Stimulated activated CD8-positive, alpha-beta memory T cell treated with anti-CD3 and anti-CD28 coated beads, Interleukin-4, amount 100 ng/mL, for 1 hour (primary cell): ENCODE measurements at places on chromosomes 6 and 20.

DNA sequence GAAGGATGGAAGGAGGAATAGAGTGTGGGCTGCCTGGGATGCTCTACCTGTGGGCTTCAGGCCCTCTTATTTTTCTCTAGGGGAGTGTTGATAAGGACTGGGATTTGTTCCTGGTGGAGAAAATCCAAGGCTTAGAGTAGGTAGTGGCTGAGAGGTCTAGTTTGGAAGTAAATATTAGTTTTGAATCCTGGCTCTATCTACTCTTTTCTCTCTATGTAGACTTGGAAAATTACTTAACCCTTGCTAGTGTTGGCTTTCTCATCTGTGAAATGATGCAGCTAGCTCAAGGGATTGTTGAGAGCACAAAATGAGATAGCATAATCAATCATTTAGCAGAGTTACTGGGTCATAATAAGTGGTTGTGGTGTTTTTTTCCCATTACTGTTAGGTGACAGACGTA lies 102.7 kb upstream of the MLIP start:
- no peak for DNase-seq

GRCh38 chr6:138765896-138766655 lies 7.5 kb upstream of the CCDC28A start:
- no peak for DNase-seq

DNA sequence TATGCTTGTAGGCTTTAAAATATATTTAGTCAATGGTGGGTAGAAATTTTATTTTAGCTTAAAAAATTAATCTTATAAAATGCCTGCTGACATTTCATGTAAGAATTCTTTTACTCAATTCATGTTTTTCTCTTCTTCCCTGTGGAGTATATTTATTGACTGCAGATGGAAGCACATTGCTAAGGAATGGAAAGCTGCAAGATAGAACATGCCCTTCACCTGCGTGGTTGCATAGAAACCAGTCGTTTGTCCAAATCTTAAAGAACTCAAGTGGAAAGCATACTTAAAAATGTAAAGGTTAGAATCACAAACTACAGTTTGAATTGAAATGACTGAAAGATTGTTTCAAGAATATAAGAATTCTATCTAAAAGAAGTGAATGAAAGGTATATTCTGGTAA lies 30.7 kb downstream of the C6orf163 start:
- no peak for DNase-seq

DNA sequence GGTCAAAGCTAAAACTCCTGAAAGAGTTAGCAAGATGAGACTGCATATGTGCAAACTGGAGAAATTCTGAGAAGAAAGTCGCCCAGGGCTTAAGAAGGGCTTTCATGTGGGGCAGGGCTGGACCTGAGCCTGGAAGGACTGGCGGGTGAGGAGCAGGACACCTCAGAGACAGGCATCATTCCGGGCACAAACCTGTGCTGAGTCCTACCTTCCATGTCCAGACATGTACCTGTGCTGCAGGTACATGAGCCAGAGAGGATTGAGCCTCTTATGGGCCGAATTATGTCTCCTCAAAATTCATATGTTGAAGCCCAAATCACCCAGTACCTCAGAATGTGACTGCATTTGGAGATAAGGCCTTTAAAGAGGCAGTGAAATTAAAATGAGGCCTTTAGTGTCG lies 171.0 kb downstream of the QRSL1 start:
- DNase-seq = no peak

DNA sequence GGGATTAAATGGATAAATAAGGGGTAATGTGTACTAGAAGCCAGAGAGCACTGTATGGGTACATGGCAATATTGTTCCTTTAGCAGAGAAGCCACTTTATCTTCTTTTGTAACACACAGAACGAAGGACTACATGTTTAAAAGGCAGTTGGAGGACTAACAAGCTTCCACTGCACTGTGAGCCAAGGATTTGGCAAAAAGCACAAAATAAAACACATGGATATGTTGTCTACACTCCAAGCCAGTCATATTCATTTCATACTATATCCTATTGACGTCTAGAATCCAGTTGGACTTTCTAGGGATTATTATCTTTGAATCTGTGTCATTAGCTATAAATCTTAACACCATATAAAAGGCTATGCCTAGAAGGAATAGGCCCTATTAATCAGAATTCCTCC lies 3.0 kb downstream of the SLC18B1 start:
- no peak for DNase-seq

DNA sequence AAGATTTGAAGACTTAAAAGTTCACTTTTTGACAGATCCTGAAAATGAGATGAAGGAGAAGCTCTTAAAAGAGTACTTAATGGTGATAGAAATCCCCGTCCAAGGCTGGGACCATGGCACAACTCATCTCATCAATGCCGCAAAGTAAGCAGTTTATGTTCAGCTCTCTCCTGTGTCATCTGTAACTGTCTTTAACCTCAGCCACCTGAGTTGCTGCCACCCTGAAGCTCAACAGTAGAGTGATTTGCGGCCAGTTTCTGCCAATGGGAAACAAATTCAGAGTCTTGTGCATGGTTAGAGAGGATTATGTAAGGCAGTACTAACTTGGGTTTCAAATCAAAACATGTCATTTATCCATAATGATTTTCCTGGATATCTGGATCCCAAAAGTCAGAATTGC lies 10.1 kb downstream of the TNFAIP3 start:
- DNase-seq = no peak

DNA sequence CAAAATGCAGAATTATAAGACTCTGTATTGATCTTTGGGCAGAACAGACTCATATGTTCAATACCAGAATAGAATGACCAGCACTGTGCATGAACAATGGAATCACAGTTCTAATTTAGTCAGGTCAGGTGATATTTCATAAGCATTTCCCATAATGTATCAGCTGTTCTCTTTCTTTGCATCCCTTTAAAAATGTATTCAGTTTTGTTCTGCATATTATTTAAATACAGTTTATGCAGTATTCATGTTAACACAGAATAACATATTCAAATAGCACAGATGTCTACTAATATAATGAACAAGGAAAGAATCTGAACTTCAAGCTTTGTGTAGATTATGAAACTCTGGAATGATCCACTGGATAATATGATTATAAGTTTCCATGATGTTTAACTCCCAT lies 128.5 kb downstream of the LAMP5 start:
- DNase-seq = no peak

DNA sequence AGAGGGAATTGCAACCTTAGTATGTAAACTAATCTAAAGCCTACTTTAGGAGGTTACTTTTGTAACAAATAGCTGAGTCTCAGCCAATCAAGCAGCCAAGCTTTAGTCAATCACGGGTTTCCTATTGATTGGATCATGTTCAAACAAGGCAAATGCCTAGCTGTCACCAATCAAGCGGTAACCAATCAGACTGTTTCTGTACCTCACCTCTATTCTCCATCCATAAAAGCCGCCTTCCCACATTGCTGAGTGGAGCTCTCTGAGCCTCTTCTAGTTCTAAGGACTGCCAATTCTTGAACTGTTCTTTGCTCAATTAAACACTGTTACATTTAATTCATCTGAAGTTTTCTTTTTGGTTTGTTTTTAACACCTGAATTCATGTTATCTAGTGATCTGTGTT lies 148.4 kb upstream of the BMP5 start:
- no peak for DNase-seq

DNA sequence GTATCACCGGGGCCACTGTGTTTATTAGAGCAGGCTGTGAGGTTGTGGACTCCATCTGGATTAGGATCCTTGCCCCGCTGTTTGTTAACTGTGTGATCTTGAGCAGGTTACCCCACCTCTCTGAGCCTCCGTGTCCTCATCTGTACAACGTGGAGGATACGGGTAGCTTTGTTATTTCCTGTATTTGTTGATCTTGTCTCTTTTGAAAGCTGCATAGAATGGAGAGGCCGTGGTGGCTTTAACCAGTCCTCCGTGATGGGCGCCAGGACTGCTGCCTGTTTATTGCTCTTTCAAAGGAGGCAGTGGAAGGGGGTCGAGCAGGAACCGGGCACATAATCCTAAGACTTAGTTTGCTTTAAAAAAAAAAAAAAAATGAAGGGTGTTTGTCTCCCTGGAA lies 22.9 kb downstream of the BCAS4 start:
- no peak for DNase-seq

DNA sequence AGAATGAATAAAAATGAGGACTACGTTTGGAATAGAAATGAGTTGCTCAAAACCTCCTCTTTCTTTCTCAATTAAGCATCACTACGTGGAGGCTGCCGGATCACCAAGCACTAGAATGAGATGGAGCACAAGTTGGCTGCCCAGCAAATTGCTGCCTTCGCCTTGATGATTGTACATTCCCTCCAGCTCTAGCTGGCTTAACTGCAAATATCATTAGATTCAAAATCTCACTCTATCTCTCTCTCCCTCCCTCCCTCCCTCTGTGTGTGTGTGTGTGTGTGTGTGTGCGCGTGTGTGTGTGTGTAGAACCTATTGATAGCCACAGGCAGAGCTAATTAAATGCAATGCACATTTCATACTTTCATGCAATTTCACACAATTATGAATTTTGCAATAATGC lies 310.7 kb upstream of the CDH4 start:
- no peak for DNase-seq

DNA sequence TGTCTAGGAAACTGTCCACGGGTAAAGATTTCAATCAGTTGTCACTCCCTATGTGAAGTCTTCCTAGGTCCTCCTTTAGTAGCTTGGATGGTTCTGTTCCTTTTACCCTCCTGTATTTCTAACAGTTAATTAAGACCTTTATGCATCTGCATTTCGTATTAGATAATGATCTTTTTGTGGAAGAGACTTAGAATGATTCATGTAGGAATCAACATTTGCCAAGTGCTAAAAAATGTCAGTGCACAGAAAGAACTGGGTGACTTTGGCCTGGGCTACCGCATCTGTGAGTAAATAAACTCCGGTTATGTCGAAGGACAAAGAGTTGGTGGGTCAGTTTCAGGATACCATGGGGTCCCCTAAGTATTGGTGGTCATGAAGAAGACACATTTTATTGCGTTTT lies 918.0 kb downstream of the TFAP2A start:
- DNase-seq = no peak

DNA sequence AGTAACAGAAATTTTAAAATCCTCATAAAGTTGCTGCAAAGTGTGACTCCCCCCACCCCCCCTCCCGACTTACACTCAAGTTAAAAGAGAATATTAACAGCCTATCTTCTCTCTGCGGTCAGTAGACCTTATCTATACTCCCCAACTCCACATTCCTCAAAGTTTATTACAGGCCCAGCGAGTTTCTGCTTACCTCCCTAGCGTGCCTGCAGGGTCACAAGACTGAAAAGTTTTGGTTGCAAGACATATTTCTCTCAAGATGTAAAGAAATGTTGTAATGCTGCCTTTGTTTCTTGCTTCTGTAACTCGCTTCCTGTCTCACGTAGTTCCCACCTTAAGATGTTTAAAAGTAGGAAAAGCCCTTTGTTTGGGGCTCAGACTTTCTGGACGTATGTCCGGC lies 699.6 kb downstream of the PHF3 start:
- no peak for DNase-seq

DNA sequence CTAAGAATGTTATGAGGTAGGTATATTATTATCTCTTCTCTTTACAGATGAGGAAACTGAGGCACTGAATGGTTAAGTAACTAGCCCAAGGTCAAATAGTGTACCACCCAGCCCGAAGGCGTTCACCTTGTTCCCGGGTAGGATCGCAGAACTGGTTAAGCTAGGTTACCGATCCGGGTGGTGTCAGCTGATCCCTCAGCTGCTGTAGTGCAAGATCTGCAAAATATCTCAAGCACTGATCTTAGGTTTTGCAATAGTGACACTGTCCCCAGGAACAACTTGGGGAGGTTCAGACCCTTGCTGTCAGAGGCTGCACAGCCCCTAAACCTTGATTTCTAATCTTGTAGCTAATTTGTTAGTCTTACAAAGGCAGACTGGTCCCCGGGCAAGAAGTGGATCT lies 28.1 kb downstream of the SLC52A3 start:
- DNase-seq = no peak

GRCh38 chr20:35007413-35007812 lies 51.7 kb downstream of the MYH7B start:
- no peak for DNase-seq

DNA sequence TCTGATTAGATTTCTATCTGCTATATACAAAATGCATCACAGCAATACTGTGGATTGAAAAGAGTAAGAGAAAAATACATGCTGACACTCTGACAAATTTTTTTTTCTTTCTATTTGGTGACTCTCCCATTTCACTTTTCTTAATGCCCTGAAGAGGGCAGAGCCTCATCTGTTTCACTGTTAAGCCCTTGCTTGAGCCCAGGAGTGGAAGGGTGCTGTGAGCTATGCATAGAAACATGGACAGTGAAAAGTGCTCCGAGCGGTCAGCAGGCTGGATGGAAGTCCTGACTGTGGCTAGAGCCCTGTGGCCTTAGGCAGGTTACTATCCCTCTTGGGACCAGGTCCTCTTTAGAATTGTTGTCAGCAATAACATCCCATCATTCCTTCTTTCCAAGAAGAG lies 17.4 kb upstream of the CSE1L start:
- no peak for DNase-seq

DNA sequence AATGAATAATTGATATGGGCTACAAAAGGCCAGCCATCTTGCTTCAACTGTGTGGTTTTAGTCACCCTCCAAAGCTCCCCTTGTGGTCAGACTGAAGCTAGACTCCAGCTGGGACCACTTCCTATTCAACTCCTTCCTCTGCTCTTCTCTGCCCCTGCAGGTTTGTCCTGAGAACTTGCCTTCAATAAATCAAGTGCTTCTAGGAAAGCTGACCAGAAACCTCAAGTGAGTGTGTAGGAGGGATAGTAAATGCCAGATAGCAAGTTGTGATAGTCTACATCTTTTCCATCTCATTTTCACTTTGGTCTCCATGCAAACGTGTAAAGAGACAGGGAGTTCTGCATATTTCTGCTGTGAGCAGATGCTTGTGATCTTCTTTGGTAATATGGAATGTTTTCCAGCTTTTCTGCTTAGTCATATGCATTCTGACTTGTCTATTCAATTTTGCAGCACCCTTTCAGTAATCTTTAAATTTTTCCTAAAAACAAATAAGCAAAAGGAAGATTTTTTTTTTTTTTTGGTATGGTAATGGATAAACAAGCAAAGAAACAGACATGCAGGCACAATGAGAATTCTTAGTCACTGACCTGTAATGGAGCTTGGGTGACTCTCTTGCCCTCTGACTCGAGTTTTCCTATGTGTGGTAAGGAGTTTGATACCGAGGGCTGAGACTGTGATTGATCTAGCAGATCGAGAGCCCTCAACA lies 201.3 kb upstream of the BTBD3 start:
- DNase-seq = no peak

DNA sequence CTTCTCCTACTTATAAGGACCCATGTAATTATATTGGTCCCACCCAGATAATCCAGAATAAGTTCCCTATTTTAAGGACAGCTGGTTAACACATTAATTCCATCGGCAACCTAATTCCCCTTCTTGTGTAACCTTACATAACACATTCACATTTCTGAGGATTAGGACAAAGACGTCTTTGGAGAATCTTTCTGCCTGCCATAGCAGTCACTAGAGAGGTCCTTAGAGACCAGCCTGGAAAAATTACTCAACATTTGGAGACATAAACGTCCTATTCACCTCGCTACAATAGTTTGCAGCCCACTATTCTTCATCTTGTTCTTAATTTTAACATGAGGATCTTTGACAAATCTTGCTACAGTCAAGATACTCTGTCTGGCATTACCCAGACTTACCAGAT lies 100.1 kb downstream of the MAFB start:
- no peak for DNase-seq
